CD4-positive, alpha-beta T cell (primary cell): ENCODE measurements at places on chromosomes 4 and X. TPM values are rescaled to one million over a fixed set of nuclear protein-coding genes. Genes with fewer than 3 reads are reported as not detected.

DNA sequence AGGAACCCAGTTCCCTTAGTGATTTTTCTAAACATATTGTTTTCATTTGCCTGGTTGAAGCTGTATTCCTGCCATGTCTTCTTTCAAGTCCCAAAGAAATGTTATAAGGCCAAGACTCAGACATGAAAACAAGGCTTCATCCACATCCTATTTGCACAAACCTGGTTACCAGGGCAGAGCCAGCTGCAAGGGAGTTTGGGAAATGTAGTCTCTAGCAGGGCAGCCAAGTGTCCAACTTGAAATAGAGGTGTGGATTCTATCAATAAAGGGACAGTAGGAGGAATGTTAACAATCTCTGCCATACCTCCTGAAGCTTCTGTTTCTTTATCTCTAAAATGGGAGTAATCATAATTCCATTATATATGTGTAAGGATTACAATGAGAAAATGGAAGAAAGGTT, 56.6 kb downstream of the INTS12 start:
- no peaks in the 10 kb centered on the region for H3K36me3 ChIP-seq
- no peaks in the 10 kb centered on the region for H3K4me1 ChIP-seq
- DNase-seq = no peak
- no peak overlapping the region for H3K4me3 ChIP-seq
- H3K27me3 ChIP-seq = peaks cover 4% of the 10 kb centered on the region
- no peak overlapping the region for H3K27ac ChIP-seq

GRCh38 chr4:168744021-168744420, 247.2 kb downstream of the PALLD start:
- H3K27me3 ChIP-seq = no peaks in the 10 kb centered on the region
- no peak for DNase-seq
- H3K4me3 ChIP-seq = no peak overlapping the region

DNA sequence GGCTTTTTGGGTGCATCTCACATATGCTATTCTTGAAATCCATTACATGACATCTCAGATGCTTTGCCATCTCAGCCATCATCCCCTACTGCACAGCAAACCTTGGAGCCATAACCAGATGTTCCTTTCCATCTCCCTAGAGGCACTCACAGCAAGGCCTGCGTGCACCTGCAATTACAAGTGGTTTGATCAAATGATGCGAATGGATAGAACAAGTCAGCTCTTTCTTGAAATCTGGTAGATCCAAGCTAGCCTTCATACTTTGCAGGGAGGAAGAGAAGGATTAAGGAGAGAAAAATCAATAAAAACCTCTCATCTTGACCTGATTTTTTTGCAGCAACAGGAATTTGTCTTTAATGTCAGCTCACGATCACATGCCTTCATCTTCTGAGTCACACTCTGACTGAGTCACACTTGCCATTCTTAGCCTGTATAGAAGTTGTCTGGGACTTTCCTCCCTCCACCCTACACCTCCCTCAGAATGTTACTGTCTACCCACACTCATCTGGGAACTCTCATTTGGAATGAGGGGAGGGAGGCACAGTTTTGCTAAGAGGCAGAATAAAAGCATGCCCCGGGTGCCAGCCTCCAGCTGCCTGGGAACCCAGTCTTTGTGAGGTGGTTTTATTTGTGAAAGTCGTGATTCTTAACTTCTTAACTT, 11.9 kb upstream of the TRIML1 start:
- H3K27me3 ChIP-seq = no peaks in the 10 kb centered on the region
- no peak overlapping the region for H3K4me3 ChIP-seq
- H3K4me1 ChIP-seq = no peaks in the 10 kb centered on the region
- no peak for DNase-seq
- no peak overlapping the region for H3K27ac ChIP-seq
- no peaks in the 10 kb centered on the region for H3K36me3 ChIP-seq

Gene RASL11B
- 0.31 TPM for total RNA-seq

Gene FAM47A
- not detected for total RNA-seq

- no peak overlapping the region for H3K27ac ChIP-seq
- DNase-seq = no peak
- no peaks in the 10 kb centered on the region for H3K4me1 ChIP-seq
Observed at GRCh38 chr4:106565727-106566126, 197.1 kb upstream of the GIMD1 start.

- no peak for DNase-seq
- H3K4me1 ChIP-seq = no peaks in the 10 kb centered on the region
- no peak overlapping the region for H3K27ac ChIP-seq
- H3K27me3 ChIP-seq = no peaks in the 10 kb centered on the region
Observed at GRCh38 chr4:186592445-186592844, 37.1 kb upstream of the MTNR1A start.

- no peak overlapping the region for H3K4me3 ChIP-seq
- H3K36me3 ChIP-seq = no peaks in the 10 kb centered on the region
- no peaks in the 10 kb centered on the region for H3K27me3 ChIP-seq
- H3K4me1 ChIP-seq = no peaks in the 10 kb centered on the region
- DNase-seq = no peak
Observed at GRCh38 chr4:113586072-113586471, 175.5 kb downstream of the CAMK2D start.

DNA sequence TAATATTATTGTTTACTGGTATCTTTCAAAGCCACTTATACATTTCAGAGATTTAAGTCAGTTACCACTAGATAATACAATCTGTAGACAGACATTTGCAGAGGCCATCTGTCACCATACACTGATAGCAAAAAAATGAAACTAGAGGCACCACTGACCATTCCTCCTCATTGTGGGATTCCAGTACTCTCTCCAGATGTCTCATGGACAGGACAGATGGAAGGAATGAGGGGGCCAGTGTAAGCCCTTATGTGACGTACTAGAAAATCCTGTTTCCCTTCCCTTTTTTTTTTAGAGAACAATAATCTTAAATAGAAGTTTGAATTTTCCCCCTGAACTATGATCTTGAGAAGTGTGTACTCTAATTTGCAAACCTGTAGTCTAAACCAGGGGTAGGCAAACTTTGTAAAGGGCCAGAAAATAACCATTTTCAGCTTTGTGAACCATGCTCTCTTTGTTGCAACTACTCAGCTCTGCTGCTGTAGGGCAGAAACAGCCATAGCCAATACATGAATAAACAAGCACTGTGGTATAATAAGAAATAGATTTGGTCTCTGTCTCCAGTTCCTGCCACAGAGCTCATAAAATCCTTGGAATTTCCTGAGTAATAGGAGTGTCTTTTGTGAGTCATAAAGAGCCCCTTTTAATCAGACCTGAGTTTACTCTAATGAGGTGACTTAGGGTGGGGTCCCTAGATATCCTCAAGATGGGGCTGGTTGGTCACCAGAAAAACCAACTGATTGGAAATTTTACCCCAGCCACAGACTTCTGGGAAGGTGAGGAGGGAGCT, 90.4 kb downstream of the MOSPD2 start:
- H3K36me3 ChIP-seq = no peaks in the 10 kb centered on the region
- H3K27ac ChIP-seq = no peak overlapping the region
- no peaks in the 10 kb centered on the region for H3K27me3 ChIP-seq
- no peak overlapping the region for H3K4me3 ChIP-seq
